ENCODE measurements at places on chromosomes 1 and 21. TPM values are rescaled to one million over a fixed set of nuclear protein-coding genes. Genes with fewer than 3 reads are reported as not detected.

DNA sequence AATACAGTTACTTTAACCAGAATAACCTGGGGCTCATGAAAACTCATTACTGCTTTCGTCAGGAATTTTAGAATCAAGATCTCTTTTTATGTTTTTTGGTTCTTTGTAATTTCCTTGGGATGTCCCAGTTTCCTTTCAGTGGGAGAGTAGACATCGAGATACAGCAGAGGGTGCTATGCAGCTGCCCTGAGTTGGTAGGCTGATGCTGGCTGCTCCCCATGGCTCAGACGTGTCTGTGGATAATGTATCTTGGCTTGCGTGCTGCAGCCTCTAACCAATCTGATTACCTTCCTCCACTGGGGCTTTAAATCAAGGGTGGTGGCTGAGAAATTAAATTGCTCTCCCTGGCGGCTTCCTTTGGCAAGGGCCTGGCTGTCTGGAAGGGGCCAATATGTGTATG lies 253.7 kb downstream of the CACNA1E start:
- no peak for DNase-seq

- no peak for DNase-seq
These were observed 71.5 kb upstream of the NR5A2 start for GRCh38 chr1:199956005-199956404.

- DNase-seq: peak; percentile 21
These were observed 53.1 kb upstream of the HMCN1 start for GRCh38 chr1:185681034-185681633.

DNA sequence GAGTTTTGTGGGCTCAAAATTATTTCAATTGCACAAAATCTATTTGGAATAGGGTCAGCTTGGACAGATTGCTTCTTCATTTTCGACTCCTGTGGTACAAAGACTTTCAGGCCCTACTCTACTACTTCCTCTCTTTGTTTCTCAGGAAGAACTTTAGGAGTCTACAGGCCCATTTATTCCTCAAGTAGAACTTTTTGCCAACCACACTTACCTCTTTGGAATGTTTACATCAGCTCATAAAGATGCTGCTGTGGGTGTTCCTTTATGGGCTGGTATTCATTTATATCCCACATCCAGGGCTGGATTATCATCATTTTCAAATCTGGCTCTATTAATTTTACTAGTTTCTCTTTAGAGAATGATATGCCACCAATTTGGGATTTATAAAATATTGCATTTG lies 46.3 kb upstream of the TNFSF18 start:
- DNase-seq: no peak

- DNase-seq: no peak
These were observed 43.5 kb upstream of the IL12RB2 start for GRCh38 chr1:67264152-67264551.

- no peak for DNase-seq
These were observed 269.5 kb downstream of the HHAT start for GRCh38 chr1:210598135-210598652.

DNA sequence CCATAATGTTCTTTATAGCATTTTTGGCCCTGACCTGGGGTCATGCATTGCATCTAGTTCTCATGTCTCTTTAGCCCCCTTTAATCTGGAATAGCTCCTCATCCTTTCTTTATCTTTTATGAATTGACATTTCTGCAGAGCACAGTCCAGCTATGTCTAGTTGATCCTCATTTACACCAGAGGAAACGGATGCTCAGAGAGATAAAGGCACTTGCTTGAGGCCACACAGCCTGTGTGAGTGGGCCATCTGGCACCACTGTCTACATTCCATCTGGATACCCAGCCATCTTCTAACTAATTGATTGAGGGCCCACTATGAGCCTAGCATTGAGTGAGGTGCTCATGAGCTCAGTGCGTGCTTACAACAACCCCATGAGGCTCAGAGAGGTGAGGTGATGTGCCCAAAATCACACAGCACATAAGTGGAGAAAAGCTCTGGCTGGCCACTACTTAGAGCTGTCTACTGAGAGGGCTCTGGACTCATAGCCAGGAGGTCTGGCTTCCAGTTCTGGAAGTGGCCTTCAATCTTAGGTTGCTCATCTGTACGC lies 3.5 kb downstream of the HPCA start:
- no peak for DNase-seq

GRCh38 chr1:161382214-161383019 lies 14.7 kb upstream of the CFAP126 start:
- DNase-seq: peak; percentile 16

- no peak for DNase-seq
These were observed 2.4 kb upstream of the PPP1R15B start for GRCh38 chr1:204414016-204414415.

GRCh38 chr1:119564548-119564947 lies 57.5 kb downstream of the HSD3B1 start:
- DNase-seq: no peak

DNA sequence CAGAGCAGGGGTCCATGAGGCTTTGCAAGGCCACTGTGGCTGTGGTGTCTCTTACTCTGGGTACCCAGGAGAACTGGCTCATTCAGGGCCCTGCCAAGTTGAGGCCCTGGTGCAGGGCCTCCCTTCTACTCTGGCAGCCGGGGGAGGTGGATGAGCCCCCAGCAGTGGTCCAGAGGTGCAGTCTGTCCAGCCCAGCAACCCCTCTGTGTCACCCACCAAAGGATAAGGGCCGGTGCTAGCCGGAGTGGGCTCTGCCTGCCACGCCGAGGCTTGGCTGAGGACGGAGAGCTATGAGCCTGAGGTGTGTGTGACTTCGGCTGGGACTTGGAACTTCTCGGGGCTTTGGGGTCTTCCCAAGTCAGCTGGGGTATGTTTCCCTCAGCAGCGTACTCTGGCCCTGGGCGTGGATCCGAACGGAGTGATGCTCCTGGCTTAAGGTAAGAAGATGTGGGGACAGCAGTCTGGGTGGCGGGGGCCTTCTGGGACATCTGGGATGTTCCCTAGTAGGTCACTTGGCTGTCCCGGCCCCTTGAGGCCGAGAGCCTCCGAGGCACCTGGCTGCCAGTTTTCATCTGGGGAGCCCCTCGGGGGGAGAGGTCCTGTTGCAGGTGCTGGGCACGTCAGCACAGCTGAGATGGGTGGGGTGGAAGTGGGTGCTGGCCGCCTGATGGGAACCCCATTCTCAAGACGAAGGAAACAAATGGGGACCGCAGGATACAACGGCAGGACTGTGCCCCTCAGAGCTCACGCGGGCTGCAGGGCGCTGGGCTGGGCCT lies 25.9 kb downstream of the RUNX3 start:
- DNase-seq: no peak

DNA sequence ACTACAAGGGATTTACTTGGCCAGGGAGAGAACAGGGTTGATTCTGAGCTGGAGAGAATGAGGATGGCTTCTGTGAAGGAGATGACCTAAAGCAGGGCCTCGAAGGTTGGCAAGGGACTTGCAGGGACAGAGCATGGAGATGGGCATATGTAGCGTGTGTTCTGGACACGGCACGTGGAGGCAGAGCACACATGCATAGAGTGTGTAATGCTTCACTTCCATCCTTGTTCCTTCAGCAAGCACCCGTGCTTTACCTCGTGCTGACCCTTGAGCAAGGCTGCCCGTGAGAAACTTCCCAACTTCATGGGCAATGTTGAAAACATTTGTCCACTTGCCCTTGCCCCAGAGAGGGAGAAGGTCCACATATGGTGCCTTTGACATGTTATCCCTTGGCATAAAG lies 33.1 kb downstream of the NFIA start:
- no peak for DNase-seq

- DNase-seq: no peak
These were observed 34.4 kb upstream of the COL18A1 start for GRCh38 chr21:45370575-45370974.

GRCh38 chr1:913491-914130 lies 10.1 kb upstream of the SAMD11 start:
- DNase-seq: no peak

- no peak for DNase-seq
These were observed 8.7 kb upstream of the RSRP1 start for GRCh38 chr1:25255706-25256577.

DNA sequence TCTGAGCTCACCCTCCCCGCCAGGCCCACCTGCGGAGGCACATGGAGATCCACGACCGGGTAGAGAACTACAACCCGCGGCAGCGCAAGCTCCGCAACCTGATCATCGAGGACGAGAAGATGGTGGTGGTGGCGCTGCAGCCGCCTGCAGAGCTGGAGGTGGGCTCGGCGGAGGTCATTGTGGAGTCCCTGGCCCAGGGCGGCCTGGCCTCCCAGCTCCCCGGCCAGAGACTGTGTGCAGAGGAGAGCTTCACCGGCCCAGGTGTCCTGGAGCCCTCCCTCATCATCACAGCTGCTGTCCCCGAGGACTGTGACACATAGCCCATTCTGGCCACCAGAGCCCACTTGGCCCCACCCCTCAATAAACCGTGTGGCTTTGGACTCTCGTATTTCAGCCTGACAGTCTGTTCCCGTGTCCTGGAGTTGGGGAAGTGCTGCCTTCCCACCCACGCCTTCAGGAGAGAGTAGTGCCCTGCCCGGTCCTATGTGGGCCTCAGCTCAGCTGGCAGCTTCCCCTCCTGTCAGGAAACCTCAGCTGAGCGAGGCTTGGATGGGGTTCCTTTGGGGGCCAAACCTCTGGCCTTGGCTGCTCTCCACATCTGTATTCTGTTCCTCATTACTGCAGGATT lies 9.2 kb downstream of the ZBTB48 start:
- no peak for DNase-seq

- no peak for DNase-seq
These were observed 98.0 kb downstream of the KCNJ15 start for GRCh38 chr21:38354746-38355145.

- no peak for DNase-seq
These were observed 30.6 kb upstream of the EXO1 start for GRCh38 chr1:241817331-241817792.

The FCRL5 gene
- total RNA-seq: not detected

The HMCN1 gene
- 3.5 TPM for total RNA-seq

The TSPAN1 gene
- 322 TPM for total RNA-seq

The NCF2 gene
- total RNA-seq: 2.1 TPM

The GATAD2B gene
- 29.7 TPM for total RNA-seq

The CD244 gene
- total RNA-seq: 0.55 TPM
